WTC11 (cell line): ENCODE measurements at places on chromosomes 13 and 19. TPM values are rescaled to one million over a fixed set of nuclear protein-coding genes. Genes with fewer than 3 reads are reported as not detected.
A peak's percentile ranks its signal among the peaks of the same experiment; 100 is the strongest.

- no peak overlapping the region for H3K4me3 ChIP-seq
- H3K27me3 ChIP-seq, result no peaks in the 10 kb centered on the region
- H3K4me1 ChIP-seq, result no peaks in the 10 kb centered on the region
- peaks cover 15% of the 10 kb centered on the region for H3K36me3 ChIP-seq
Observed at GRCh38 chr13:110687736-110688135, 18.2 kb downstream of the CARS2 start.

Gene ACOD1
- not detected in 3 replicates for total RNA-seq

- no peaks in the 10 kb centered on the region for H3K4me1 ChIP-seq
- H3K27ac ChIP-seq, result no peak overlapping the region
- H3K27me3 ChIP-seq, result no peaks in the 10 kb centered on the region; the same call in 1 of the 2 replicates
- no peak overlapping the region for H3K4me3 ChIP-seq
- DNase-seq, result no peak
Observed at GRCh38 chr13:21639561-21639960, 31.3 kb upstream of the FGF9 start.

GRCh38 chr19:49987159-49987698, 26.3 kb upstream of the SIGLEC11 start:
- DNase-seq, result peak; percentile 98
- H3K36me3 ChIP-seq, result peaks cover 7% of the 10 kb centered on the region; the same call in 1 of the 2 replicates
- no peaks in the 10 kb centered on the region for H3K27me3 ChIP-seq
- no peaks in the 10 kb centered on the region for H3K4me1 ChIP-seq
- no peak overlapping the region for H3K4me3 ChIP-seq
- no peak overlapping the region for H3K27ac ChIP-seq

Gene PSG2
- total RNA-seq, result not detected in 3 replicates

Gene CEACAM3
- not detected in 3 replicates for total RNA-seq

GRCh38 chr19:45668342-45668871, 386 bp downstream of the GIPR start:
- H3K27ac ChIP-seq, result no peak overlapping the region
- peaks cover 56% of the 10 kb centered on the region for H3K27me3 ChIP-seq
- DNase-seq, result no peak
- peak overlapping the region; percentile 73 for H3K4me3 ChIP-seq
- H3K4me1 ChIP-seq, result peaks cover 23% of the 10 kb centered on the region

Gene BABAM1
- total RNA-seq, result 139 to 147 TPM (median 146 TPM) in 3 replicates

- peaks cover 22% of the 10 kb centered on the region for H3K36me3 ChIP-seq
- H3K4me1 ChIP-seq, result peaks cover 13% of the 10 kb centered on the region
- H3K27ac ChIP-seq, result no peak overlapping the region
Observed at GRCh38 chr13:99339230-99339721, 32.1 kb upstream of the GPR183 start.

- H3K4me3 ChIP-seq, result no peak overlapping the region
- no peaks in the 10 kb centered on the region for H3K36me3 ChIP-seq
- no peak overlapping the region for H3K27ac ChIP-seq
- DNase-seq, result no peak
- no peaks in the 10 kb centered on the region for H3K4me1 ChIP-seq
- H3K27me3 ChIP-seq, result no peaks in the 10 kb centered on the region
Observed at GRCh38 chr19:31119951-31120690, 229.1 kb downstream of the TSHZ3 start.

- H3K27me3 ChIP-seq, result no peaks in the 10 kb centered on the region
- H3K36me3 ChIP-seq, result peaks cover 2% of the 10 kb centered on the region
- peaks cover 3% of the 10 kb centered on the region; the same call in 1 of the 2 replicates for H3K4me1 ChIP-seq
- peak overlapping the region; percentile 26 for H3K27ac ChIP-seq
- no peak overlapping the region for H3K4me3 ChIP-seq
Observed at GRCh38 chr19:47897861-47898260, 11.7 kb upstream of the SULT2A1 start.

GRCh38 chr13:40694426-40694825, 28.0 kb upstream of the FOXO1 start:
- DNase-seq, result no peak
- no peaks in the 10 kb centered on the region for H3K36me3 ChIP-seq
- H3K27me3 ChIP-seq, result peaks cover 38% of the 10 kb centered on the region
- H3K27ac ChIP-seq, result no peak overlapping the region
- no peak overlapping the region for H3K4me3 ChIP-seq

- DNase-seq, result no peak
- no peak overlapping the region for H3K27ac ChIP-seq
- H3K36me3 ChIP-seq, result no peaks in the 10 kb centered on the region
- no peaks in the 10 kb centered on the region for H3K4me1 ChIP-seq
- no peaks in the 10 kb centered on the region for H3K27me3 ChIP-seq
- H3K4me3 ChIP-seq, result no peak overlapping the region
Observed at GRCh38 chr13:105220881-105221280, 1314.6 kb downstream of the EFNB2 start.

Gene ACER1
- total RNA-seq, result not detected in 3 replicates

GRCh38 chr13:34816245-34816884, 125.7 kb upstream of the NBEA start:
- peak; percentile 16 for DNase-seq
- H3K4me1 ChIP-seq, result peaks cover 28% of the 10 kb centered on the region
- H3K27ac ChIP-seq, result peak overlapping the region; percentile 88
- H3K36me3 ChIP-seq, result peaks cover 22% of the 10 kb centered on the region

Gene TSEN34
- 32.0 to 34.3 TPM (median 32.5 TPM) in 3 replicates for total RNA-seq

- H3K36me3 ChIP-seq, result peaks cover 5% of the 10 kb centered on the region; the same call in 1 of the 2 replicates
- no peak overlapping the region for H3K4me3 ChIP-seq
- H3K27me3 ChIP-seq, result no peaks in the 10 kb centered on the region
- no peak for DNase-seq
- H3K4me1 ChIP-seq, result peaks cover 31% of the 10 kb centered on the region
Observed at GRCh38 chr19:16073481-16073880, 2.8 kb upstream of the TPM4 start.

DNA sequence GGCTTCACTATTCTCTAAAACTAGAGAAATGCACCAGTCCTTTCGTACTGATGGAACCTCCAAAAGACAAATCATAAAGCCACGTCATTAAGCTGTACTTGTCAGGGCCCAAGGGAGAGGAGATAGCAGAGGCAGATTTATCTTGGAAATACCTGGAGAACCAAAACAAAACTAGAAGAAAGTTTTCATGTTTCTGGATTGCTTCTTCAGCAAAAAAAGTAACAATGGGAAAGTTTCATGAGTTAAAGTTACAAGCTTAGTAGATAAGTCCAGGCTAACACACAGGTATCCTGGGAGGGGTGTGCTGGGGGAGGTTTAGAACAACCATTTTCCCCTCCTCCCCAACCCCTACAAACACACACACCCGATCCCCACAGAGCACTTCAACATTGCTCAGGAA, 21.6 kb downstream of the RANBP3 start:
- no peak for DNase-seq
- H3K36me3 ChIP-seq, result no peaks in the 10 kb centered on the region
- no peaks in the 10 kb centered on the region for H3K27me3 ChIP-seq
- H3K27ac ChIP-seq, result no peak overlapping the region

DNA sequence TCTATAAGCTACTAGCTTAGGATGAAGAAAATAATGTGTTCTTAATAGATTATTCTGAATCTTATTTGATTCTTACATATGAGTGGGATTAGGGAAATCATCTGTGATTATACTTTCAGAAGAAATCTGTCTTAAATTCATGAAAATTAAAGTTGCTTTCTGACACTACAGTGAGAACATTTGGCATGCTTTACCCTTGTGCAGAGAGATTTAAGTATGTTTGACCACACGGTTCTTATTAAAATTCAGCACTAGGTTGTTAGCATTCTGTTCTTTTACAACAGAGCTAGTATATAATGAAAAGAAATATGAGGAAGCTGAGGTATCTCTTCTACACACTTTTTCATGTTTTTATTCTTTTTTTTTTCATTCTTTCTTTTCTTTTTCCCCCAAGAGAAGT, 2723.9 kb downstream of the PCDH9 start:
- no peak overlapping the region for H3K27ac ChIP-seq
- H3K4me3 ChIP-seq, result no peak overlapping the region
- H3K27me3 ChIP-seq, result no peaks in the 10 kb centered on the region
- H3K36me3 ChIP-seq, result peaks cover 4% of the 10 kb centered on the region; the same call in 1 of the 2 replicates
- H3K4me1 ChIP-seq, result no peaks in the 10 kb centered on the region

Gene MBD3L4
- total RNA-seq, result not detected in 3 replicates

Gene ZNF829
- 6.4 to 7.1 TPM (median 7.0 TPM) in 3 replicates for total RNA-seq

DNA sequence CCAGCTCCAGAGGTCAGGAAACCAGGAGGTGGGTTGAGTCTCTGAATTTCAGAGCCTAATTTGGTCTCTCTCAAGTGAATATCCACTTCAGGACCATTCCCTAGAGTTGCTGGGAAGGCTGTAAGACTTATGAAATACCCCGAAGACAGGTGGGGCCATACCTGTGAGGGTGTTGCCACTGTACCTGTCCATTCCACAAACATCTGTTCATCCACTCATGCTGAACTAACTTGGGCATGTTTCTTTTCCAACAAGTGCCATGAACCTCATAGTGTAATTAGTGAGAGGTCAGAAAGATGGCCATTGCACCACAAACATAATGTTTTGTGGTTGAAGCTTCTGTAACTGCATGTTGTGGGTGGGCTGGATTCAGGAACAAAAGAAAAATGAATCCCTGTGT, 7.8 kb downstream of the ILF3 start:
- no peak overlapping the region for H3K4me3 ChIP-seq
- DNase-seq, result no peak
- peaks cover 36% of the 10 kb centered on the region for H3K36me3 ChIP-seq
- H3K27ac ChIP-seq, result peak overlapping the region; percentile 96
- H3K4me1 ChIP-seq, result peaks cover 39% of the 10 kb centered on the region
- no peaks in the 10 kb centered on the region for H3K27me3 ChIP-seq

Gene NANOS3
- total RNA-seq, result 0.66 to 1.1 TPM (median 0.71 TPM) in 3 replicates

Gene OVOL3
- not detected in 3 replicates for total RNA-seq

Gene COX6B2
- 4.1 to 8.0 TPM (median 4.3 TPM) in 3 replicates for total RNA-seq

Gene NUP58
- 59.0 to 63.4 TPM (median 60.3 TPM) in 3 replicates for total RNA-seq

GRCh38 chr19:16325641-16326400, 1.2 kb downstream of the KLF2 start:
- H3K27ac ChIP-seq, result no peak overlapping the region
- no peaks in the 10 kb centered on the region for H3K36me3 ChIP-seq
- 0 out of 2 replicates have a peak, but pooled peaks cover 5% of the 10 kb centered on the region for H3K4me1 ChIP-seq
- H3K4me3 ChIP-seq, result peak overlapping the region; percentile 81
- DNase-seq, result peak; percentile 79

Gene ATP5F1D
- total RNA-seq, result 262 to 277 TPM (median 270 TPM) in 3 replicates

Gene YJU2
- total RNA-seq, result 24.3 to 26.5 TPM (median 25.2 TPM) in 3 replicates

DNA sequence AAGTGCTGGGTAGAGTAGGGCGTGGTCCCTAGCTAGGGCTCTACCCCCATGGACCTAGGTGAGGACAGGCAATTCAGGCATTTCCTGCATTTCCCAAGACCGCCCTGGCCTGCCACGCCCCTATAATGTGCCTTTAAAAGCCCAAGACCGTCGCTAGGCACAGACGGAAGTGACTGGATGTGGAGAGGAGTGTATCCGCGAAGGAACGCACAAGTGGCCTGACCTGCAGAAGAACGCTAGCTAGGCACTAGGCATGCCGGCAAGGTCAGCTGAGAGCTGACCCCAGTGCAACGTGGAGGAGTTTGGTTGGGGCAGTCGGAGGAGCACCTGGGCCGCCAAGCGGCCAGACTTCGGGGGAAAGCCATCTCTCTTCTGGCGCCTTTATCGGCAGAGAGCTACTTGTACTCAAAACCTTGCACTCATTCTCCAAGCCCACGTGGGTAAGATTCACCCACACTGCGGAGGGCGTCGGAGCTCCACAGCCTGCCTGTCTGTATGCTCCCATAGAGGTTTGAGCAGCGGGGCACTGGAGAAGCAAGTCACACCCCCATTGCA, 370.0 kb downstream of the FGF9 start:
- H3K27ac ChIP-seq, result peak overlapping the region; percentile 48
- no peaks in the 10 kb centered on the region for H3K27me3 ChIP-seq
- peaks cover 12% of the 10 kb centered on the region for H3K4me1 ChIP-seq
- H3K4me3 ChIP-seq, result peak overlapping the region; percentile 83

- no peaks in the 10 kb centered on the region for H3K4me1 ChIP-seq
- no peaks in the 10 kb centered on the region for H3K36me3 ChIP-seq
- no peak overlapping the region for H3K27ac ChIP-seq
- peaks cover 3% of the 10 kb centered on the region for H3K27me3 ChIP-seq
- no peak overlapping the region for H3K4me3 ChIP-seq
Observed at GRCh38 chr19:18266771-18267686, 7.2 kb downstream of the IQCN start.

Gene ZNF497
- total RNA-seq, result 1.7 to 2.1 TPM (median 2.0 TPM) in 3 replicates

DNA sequence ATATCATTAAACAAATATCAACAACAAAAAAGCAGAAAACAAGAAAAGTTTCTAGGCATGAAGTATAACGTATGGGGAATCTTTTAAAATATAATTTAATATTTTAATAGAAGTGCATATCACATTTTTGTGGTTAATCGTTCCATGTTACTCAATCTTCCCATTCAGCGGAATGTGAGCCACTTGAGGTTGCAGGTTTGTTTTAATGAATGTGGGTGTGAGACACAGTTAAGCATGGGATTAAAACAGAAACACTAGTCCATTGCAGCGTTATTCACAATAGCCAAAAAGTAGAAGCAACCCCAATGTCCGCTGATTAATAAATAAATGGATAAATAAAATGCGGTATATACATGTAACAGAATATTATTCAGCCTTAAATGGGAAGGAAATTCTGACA, 146.0 kb downstream of the NDFIP2 start:
- no peaks in the 10 kb centered on the region for H3K27me3 ChIP-seq
- no peaks in the 10 kb centered on the region for H3K36me3 ChIP-seq
- H3K4me3 ChIP-seq, result no peak overlapping the region
- no peak overlapping the region for H3K27ac ChIP-seq
- DNase-seq, result no peak
- H3K4me1 ChIP-seq, result 0 out of 2 replicates have a peak, but pooled peaks cover 2% of the 10 kb centered on the region

Gene GRIN3B
- total RNA-seq, result 1.9 to 2.5 TPM (median 2.4 TPM) in 3 replicates

DNA sequence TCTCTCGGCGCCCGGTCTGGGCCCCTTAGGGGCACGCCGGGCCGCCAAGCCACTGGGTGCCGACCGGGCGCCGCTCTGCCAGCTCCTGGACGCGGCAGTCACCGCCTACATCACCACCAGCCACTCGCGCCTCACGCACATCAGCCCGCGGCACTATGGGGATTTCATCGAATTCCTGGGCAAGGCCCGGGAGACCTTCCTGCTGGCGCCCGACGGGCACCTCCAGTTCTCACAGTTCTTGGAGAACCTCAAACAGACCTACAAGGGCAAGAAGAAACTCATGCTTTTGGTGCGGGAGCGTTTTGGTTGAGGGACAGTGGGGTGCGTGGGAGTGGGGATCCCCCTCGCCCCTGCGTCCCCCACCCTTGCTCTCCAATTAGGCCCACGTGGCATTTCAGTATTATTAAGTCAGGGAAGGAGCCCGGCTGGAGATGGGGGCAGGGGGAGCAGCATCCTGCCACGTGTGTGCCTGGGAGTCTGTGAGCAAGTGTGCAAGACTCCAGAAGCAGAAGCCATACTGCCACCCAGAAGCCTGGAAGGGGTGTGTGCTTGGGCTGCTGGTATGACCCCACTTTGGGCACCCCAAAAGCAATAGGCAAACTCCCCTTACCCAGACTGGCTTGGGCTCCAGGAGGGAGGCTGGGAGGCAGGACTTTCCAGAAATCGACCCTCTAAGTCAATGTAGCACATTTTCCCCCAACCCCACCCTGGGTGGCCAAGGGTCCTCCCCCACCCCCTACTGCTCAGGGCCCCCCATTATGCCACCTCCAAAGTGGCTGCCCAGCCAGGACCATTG, 35.7 kb downstream of the ZSWIM4 start:
- no peak for DNase-seq
- no peak overlapping the region for H3K27ac ChIP-seq
- H3K4me3 ChIP-seq, result no peak overlapping the region
- peaks cover 19% of the 10 kb centered on the region for H3K36me3 ChIP-seq
- H3K27me3 ChIP-seq, result no peaks in the 10 kb centered on the region
